ENCODE measurements at places on chromosomes 12 and 14.

DNA sequence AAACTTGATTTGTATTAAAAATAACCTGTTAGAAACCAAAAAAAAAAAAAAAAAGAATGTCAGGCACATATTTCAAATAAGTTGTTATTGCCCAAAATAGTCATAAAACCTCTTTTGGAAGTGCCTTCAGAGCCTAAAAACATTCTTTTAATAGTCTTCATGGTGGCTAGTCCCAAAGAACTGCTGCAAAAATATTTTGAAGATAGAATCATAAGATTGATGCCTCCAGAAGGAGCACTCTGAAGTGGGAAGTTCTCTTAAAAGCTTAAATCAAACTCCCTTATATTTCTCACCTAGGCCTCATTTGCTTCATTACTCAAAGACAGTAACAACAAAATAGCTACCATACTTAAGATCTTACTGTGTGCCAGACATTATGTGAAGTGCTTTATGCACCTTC lies 27.2 kb upstream of the NT5DC3 start:
- no peak for DNase-seq

GRCh38 chr14:21078287-21078686 lies 8.2 kb downstream of the ARHGEF40 start:
- DNase-seq = no peak

- DNase-seq = no peak
Measured at GRCh38 chr14:81396113-81396512, 4.0 kb downstream of the STON2 start.

DNA sequence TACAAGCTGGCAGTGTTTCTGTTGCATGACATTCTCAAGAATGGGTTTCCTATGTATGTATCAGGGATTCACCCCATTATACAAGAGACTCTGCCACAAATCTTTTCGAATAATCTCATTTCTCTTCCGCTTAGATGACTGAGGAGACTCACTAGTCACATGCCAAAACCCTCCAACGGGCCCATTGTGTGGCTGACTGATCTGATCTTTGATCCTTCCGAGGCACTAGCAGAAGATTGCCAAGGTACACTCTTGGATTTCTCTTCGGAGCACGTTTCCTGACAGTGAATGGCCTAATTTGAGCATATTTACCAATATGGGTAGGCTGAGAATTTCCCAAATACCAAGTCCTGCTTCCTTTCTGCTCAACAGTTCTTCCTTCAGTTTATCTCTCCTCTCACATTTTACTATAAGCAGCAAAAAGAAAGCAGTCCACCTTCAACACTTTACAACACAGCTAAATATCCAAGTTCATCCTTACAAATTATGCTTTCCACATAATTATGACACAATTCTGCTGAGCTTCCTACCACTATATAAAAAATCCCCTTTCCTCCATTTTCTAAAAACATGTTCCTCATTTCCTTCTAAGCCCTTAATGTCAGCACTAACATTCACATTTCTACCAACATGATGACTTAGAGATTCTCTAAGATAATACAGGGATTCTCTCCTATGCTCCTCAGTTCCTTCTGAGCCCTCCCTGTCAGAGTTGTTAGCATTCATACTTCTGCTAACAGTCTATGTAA lies 11.0 kb downstream of the PRPH start:
- DNase-seq = no peak

DNA sequence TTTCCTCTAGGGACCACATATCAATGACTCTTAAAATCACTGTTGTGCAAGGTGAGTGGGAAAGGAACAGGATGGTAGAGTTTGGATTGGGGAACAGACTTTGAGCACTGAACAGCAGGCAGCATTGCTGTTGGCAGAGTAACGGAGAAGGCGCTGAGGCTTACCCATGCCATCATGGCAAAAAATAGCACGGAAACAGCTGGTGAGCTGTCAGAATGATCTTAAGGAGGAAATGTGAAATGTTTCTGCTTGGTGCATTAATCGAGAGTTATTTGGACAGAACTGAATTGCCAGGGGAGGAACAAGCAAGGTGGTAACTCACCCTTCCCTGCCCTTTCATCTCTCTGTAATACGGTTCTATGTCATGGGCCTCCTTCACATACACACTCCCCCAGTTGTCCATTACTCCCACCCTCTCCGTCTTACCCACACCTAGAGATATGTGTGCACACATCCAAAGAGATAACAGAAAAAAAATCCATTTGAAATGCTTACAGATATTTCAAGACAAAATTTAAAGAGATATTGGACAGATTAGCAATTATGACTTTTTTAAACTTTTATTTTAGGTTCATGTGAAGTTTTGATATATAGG lies 572.5 kb downstream of the DIO2 start:
- DNase-seq = no peak

DNA sequence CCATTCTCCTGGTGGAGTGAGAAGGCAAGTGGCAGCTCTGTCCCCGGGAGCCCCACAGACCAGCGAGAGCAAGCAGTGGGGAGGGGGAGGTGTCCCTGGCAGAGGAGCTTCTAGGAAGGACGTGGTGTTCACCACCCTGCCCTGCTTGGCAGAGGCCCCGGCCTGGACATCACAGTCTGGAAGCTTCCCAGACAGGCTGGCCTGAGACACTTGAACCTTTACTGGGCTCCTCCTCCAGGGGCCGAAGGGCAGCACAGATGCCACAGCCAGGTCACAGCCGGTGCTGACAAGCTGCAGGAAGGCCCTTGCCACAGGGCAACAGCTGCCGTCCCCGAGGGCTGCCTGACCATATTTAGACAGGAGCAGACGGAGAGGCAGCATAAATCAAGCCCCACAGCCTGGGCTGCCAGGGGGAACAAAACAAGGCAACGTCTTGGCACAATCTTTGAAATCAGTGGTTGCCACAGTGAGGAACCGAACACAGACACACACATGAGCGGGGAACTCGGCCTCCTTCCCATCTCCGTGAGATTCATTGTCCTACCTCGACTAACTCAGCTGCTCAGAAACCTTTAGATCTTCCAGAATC lies 28.5 kb downstream of the PRIMA1 start:
- no peak for DNase-seq

GRCh38 chr12:124868252-124869058 lies 4.8 kb upstream of the SCARB1 start:
- DNase-seq = no peak

DNA sequence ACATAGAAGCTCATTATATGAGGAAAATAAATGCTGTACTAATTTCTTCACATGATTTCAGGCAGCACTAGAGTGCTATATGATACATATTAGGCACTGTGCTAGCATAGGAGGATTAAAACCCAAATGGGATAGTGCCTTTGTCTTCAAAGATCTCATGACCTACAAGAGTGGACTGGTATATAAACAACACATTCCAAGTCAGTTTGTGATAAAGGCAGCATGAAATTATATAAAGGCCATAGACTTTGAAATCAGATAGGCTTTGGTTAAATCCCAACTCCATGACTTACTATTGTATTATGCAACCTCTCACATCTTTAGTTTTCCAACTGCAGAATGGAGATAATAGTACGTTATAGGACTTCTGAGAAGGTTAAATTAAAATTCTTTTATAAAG lies 179.7 kb downstream of the RAD51B start:
- peak; percentile 64 for DNase-seq

- no peak for DNase-seq
Measured at GRCh38 chr14:94290197-94290596, 2.9 kb downstream of the SERPINA10 start.

GRCh38 chr12:114661245-114661644 lies 22.7 kb downstream of the TBX3 start:
- DNase-seq = no peak

DNA sequence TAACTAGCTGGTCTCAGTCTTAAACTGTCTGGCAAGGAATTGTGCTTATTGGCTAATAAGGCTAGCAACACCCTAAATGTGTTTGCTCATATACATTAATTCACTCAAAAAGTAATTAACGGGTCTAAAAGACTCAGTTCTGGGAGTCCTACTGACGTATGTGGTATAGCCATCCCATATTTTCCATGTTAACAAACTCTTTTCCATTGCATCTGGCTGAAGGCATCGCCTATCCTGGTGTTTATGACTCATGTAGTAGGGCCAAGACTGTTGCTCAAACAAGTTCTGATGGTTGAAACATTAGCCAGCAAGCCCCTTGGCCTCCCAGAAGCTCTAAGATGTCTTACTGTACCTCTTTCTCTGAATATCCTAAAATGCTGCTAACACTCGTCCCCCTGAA lies 98.5 kb downstream of the PHLDA1 start:
- peak; percentile 85 for DNase-seq

- no peak for DNase-seq
Measured at GRCh38 chr12:52913431-52913821, 8.6 kb upstream of the KRT8 start.

DNA sequence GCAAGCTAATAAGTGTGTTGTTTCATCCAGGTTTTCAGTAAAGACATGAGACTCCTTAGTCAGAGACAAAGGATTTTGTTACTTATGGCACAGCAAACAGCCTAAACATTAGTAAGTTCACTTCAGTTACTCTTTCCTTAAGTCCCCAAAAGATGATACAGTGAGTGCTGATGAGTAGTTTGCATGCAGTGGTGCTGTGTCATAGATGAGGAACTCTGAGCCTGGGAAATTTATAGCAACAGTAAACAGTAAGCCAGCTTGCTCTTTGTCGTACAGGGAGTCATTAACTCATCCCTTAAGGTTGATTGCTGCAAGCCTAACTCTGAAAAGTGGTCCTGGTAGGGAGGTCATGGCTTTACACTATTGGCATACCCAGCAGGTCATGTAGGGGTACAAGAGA lies 208.6 kb upstream of the OR4E1 start:
- DNase-seq = no peak

DNA sequence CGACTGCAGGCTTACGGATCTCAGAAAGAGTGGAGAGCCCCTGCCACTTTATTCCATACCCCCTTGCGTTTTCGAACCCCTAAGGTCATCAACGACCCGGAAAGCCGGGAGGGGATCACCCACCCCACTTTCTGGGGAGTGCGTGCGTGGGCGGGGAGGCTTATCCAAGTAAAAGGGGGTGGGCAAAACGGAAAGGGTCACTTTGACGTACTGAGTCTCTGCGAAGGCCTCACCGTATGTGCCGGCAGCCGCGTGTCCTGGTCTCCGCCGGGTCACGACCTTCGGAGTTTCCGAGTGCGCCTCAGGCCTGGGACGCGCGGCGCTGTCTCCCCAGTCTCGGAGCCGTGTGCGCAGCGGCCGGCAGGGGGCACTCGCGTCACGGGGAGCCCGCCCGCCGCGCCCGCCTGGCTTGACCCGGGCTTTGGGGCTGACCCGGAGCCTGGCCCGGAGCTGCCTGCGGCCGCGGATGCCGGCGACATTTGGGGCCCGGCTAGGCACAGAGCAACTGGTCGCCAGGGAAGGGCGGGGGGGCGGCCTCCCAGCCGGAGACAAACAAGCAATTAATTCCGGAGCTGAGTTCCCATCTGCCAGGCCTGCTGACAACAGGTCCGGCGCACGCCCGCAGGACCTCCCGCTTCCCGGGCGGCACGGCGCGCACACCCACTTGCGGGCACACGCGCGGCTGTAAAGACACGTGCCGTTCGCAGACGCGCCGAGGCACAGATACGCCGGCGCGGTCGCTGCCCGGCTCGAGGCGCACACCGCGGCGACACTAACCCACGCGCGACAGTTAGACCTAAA lies 890 bp upstream of the KIF26A start:
- no peak for DNase-seq

GRCh38 chr12:34390846-34391700 lies 368.8 kb downstream of the ALG10 start:
- no peak for DNase-seq

DNA sequence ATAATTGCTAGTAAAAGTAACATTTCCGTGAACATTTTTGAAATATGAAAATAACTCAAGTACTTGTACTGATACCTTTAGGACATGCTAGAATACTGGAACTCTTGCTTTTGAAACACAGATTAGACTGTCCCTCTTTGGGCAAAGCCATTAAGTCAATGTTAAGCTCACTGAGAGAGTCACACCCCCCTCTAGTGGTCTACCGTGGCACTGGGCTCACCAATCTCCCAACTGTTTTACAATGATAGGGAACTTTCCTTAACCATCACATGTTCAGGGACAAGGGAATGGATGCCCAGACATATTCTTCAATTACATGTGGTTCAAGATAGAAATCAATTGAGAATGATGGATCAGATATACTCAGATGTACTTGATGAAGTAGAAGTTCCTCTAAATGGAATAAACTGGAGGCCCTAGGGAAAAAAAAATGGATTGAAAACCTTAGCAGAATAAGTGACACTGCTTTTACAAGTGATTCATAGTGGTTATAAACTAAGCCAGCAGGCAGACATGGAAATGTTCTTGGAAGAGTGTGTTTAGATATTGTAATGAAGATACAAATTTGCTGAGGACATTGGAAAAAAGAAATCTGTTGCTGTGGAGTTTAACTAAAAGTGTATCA lies 17.8 kb downstream of the NANOG start:
- peak; percentile 34 for DNase-seq

DNA sequence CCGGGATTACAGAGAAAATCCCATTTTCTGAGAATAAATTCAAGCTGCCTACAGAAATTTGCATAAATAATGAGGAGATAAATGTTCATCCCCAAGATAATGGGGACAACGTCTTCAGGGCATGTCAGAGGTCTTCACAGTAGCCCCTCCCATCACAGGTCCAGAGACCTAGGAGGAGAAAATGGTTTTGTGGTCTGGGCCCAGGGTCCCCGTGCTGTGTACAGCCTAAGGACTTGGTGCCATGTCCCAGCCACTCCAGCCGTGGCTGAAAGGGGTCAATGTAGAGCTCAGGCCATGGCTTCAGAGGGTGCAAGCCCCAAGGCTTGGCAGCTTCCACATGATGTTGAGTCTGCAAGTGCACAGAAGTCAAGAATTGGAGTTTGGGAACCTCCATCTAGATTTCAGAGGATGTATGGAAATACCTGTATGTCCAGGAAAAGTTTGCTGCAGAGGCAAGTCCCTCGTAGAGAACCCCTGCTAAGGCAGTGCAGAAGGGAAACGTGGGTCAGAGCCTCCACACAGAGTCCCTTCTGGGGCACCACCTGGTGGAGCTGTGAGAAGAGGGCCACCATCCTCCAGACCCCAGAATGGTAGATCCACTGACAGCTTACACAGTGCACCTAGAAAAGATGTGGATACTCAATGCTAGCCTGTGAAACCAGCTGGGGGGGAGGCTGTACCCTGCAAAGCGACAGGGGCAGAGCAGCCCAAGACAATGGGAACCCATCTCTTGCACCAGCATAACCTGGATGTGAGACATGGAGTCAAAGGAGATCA lies 176.3 kb downstream of the RASSF9 start:
- no peak for DNase-seq

GRCh38 chr12:124576061-124576650 lies 8.7 kb upstream of the NCOR2 start:
- no peak for DNase-seq
